Vagina (tissue), 2 donors: ENCODE measurements at places on chromosomes 3 and 15.
A peak's percentile ranks its signal among the peaks of the same experiment; 100 is the strongest.

DNA sequence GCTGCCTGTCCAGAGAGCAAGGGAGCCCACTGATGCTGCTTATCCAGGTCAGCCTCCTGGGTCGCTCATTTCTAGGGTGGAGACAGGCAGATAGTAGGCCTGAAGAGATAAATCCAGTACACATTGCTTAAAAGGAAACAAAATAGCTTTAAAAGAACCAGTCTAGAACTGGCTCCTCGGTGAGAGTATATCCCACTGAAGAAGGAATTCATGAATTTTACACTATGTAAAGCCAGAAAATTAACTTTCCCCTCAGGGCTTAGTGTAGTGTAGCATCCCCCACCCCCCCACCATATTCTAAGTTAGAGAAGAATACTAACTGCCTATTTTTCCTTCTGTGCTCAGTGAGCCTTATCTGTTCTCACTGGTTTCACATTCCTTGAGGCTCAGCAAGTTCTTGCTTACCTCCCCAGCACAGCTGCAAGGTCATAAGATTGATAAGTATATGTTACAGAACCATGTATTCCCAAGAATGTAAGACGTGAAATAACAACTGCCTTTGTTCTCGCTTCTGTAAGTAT, 30.5 kb upstream of the NOX5 start:
- H3K27me3 ChIP-seq = no peaks in the 10 kb centered on the region
- H3K4me1 ChIP-seq = no peaks in the 10 kb centered on the region
- no peak overlapping the region for H3K27ac ChIP-seq

- H3K4me1 ChIP-seq = peaks cover 9% of the 10 kb centered on the region
- no peaks in the 10 kb centered on the region for H3K36me3 ChIP-seq
- H3K4me3 ChIP-seq = no peak overlapping the region
- DNase-seq = no peak
- H3K27ac ChIP-seq = no peak overlapping the region
Measured at GRCh38 chr3:188867691-188868265, 304.0 kb upstream of the TPRG1 start.

DNA sequence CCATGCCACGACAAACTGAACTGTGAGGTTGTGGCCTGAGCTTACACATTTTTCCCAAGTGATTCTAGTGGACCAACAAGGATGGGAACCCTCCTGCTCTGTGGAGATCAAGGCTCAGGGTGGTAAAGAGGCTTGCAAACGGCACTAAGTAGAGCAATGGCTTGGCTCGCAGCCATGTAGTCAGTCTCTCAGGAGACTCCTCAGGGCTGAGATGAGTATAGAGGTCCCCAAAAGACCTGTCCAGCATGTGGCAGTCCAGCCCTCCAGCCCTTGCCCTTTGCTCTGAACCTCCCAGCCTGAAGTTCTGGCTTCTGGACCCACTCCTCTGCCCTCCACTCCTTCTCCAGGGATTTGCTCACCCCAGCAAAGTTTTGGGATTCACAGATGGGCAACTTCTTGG, 8.3 kb upstream of the CAMP start:
- no peaks in the 10 kb centered on the region for H3K36me3 ChIP-seq
- DNase-seq = no peak
- peaks cover 30% of the 10 kb centered on the region for H3K4me1 ChIP-seq
- H3K27me3 ChIP-seq = no peaks in the 10 kb centered on the region
- peak overlapping the region; percentile 85 for H3K27ac ChIP-seq

GRCh38 chr15:68154923-68155559, 50.1 kb downstream of the CALML4 start:
- H3K4me3 ChIP-seq = no peak overlapping the region
- peaks cover 10% of the 10 kb centered on the region for H3K4me1 ChIP-seq
- H3K36me3 ChIP-seq = no peaks in the 10 kb centered on the region
- no peak overlapping the region for H3K27ac ChIP-seq
- DNase-seq = no peak

GRCh38 chr3:101665357-101665756, 11.6 kb downstream of the ZBTB11 start:
- H3K27me3 ChIP-seq = no peaks in the 10 kb centered on the region
- H3K4me3 ChIP-seq = no peak overlapping the region
- no peak overlapping the region for H3K27ac ChIP-seq
- no peaks in the 10 kb centered on the region for H3K4me1 ChIP-seq
- H3K36me3 ChIP-seq = peaks cover 69% of the 10 kb centered on the region
- no peak for DNase-seq

DNA sequence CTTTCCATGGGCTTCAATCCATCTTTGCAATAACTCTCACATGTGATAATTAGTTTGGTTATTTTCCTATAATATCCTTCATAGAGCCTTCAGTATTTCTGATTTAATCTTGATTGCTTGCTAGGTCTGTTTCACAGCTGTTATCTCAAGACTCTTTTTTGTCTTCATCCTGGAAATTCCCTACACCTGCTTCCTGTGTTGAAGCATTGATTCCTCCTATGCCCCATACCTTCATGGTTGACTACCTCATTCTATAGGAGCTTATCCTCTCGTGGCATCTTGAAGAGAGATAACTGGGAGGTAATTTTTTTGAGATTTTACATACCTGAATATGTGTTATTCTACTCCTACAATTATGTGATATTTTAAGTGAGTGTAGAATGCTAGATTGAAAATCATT, 26.7 kb downstream of the PIK3CA start:
- H3K36me3 ChIP-seq = no peaks in the 10 kb centered on the region
- no peak overlapping the region for H3K27ac ChIP-seq

DNA sequence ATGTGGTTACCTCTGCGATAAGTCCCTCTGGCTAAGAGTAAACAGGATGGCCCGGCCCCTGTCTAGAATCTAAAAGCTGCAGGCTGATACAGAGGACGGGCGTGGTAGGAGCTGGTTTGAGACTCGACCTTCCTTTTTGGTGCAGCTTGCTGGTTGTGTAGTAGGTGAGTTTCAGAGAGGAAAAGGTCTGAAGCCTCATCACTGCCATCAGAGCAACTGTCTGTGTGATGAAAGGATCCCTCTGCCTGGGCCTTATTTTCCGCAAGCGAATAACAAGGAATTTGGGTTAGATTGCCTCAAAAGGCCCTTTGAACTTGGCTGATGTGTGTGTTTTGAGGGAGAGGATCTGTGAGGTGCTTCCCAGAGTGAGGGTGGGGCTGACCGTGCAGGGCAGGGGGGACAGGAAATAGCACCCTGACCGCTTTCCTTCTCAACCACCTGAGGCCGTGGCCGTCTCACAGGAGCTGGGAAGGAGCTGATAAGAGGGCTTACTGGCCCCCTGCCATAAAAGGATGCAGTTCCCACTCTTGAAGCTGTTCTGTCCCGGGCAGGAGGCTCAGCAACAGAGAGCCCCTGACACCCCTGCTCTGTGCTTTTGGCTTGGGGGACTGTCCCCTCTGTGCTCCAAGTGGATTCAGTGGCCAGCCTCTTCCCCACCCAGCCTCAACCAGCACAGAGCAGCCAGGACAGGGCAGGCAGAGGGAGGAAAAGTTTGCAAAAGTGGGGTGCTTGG, 45.6 kb upstream of the TFRC start:
- H3K4me1 ChIP-seq = no peaks in the 10 kb centered on the region
- H3K36me3 ChIP-seq = no peaks in the 10 kb centered on the region
- H3K4me3 ChIP-seq = no peak overlapping the region
- no peak overlapping the region for H3K27ac ChIP-seq
- no peak for DNase-seq

- H3K4me3 ChIP-seq = no peak overlapping the region
- DNase-seq = no peak
- no peaks in the 10 kb centered on the region for H3K27me3 ChIP-seq
- no peaks in the 10 kb centered on the region for H3K36me3 ChIP-seq
Measured at GRCh38 chr3:197874064-197874463, 75.9 kb upstream of the RPL35A start.

GRCh38 chr3:85875589-85875988, 916.8 kb downstream of the CADM2 start:
- H3K4me1 ChIP-seq = no peaks in the 10 kb centered on the region
- DNase-seq = no peak
- H3K27ac ChIP-seq = no peak overlapping the region
- H3K27me3 ChIP-seq = no peaks in the 10 kb centered on the region

DNA sequence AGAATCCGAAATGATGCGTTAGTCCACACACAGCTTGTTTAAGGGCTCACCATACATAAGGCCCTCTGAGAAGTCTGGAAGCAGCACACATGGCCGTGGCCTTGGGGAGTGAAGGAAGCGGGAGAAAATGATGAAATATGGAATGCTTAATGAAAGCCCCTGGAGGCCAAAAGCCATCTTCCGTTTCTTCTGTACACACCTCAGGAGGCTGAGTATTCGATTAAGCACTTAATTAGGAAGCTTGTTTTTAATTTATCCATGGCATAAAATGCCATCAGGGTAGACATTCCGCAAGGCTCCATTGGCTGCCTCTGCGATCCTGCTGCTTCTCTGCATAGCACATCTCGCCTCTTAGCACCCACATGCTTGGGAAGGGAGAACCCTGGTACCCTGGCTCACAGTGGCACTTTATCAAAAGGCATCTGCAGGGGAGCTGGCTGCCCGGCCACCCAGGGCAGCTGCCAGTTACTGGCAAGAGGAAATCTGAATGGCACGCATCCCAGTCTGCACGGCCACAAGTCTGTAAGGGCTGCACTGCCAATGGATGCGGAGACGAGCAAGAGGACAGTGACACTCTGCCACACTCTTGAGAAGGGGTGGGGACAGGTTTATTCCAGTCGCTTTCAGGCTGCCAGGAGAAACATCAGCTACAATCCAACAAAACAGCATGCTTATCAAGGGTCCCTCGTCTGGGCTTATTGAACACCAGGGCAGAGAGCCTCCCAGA, 356.2 kb downstream of the OCA2 start:
- peak; percentile 94 for DNase-seq
- H3K36me3 ChIP-seq = no peaks in the 10 kb centered on the region
- no peaks in the 10 kb centered on the region for H3K4me1 ChIP-seq
- H3K27me3 ChIP-seq = no peaks in the 10 kb centered on the region
- no peak overlapping the region for H3K27ac ChIP-seq

- H3K27me3 ChIP-seq = no peaks in the 10 kb centered on the region
- H3K36me3 ChIP-seq = no peaks in the 10 kb centered on the region
- peaks cover 9% of the 10 kb centered on the region for H3K4me1 ChIP-seq
- peak overlapping the region; percentile 27 for H3K27ac ChIP-seq
- DNase-seq = no peak
- no peak overlapping the region for H3K4me3 ChIP-seq
Measured at GRCh38 chr3:4711680-4711992, 218.5 kb downstream of the ITPR1 start.

DNA sequence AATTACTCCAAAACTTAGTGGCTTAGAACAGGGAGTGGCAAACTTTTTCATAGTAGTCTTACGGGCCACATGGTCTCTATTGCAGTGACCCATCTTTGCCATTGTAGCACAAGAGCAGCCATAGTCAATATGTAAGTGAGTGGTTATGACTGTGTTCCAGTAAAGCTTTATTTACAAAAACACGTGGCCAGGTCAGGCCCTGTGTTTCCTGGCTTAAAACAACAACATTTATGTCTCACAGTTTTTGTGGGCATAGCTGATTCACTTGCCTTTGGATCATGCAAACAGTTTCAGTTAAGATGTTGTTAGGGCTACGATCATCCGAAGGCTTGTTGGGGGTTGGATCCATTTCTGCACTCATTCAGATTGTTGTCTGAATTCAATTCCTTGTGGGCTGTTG, 103.8 kb downstream of the CHCHD6 start:
- DNase-seq = no peak
- H3K4me1 ChIP-seq = no peaks in the 10 kb centered on the region
- H3K27me3 ChIP-seq = no peaks in the 10 kb centered on the region
- no peaks in the 10 kb centered on the region for H3K36me3 ChIP-seq
- no peak overlapping the region for H3K4me3 ChIP-seq
- no peak overlapping the region for H3K27ac ChIP-seq

DNA sequence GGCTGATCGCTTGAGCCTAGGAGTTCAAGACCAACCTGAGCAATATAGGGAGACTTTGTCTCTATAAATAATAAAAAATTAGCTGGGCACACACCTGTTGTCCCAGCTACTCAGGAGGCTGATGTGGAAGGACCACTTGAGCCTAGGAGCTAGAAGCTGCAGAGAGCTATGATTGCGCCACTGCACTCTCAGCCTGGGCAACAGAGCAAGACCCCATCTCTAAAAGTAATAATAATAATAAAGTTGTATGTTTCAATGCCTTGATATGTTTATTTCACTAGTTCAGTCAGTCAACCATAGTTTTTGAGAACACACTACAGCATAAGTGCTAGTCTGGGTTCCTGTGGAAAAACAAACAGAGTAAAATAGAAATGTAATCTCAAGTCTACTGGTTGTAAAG, 36.5 kb downstream of the IGF2BP2 start:
- DNase-seq = no peak
- no peak overlapping the region for H3K27ac ChIP-seq
- no peaks in the 10 kb centered on the region for H3K4me1 ChIP-seq
- H3K36me3 ChIP-seq = no peaks in the 10 kb centered on the region
- H3K27me3 ChIP-seq = no peaks in the 10 kb centered on the region

GRCh38 chr3:147392625-147392946, 13.8 kb downstream of the ZIC4 start:
- peaks cover 38% of the 10 kb centered on the region for H3K4me1 ChIP-seq
- H3K4me3 ChIP-seq = peak overlapping the region; percentile 21
- peak; percentile 65 for DNase-seq
- H3K36me3 ChIP-seq = no peaks in the 10 kb centered on the region
- peaks cover 39% of the 10 kb centered on the region for H3K27me3 ChIP-seq

DNA sequence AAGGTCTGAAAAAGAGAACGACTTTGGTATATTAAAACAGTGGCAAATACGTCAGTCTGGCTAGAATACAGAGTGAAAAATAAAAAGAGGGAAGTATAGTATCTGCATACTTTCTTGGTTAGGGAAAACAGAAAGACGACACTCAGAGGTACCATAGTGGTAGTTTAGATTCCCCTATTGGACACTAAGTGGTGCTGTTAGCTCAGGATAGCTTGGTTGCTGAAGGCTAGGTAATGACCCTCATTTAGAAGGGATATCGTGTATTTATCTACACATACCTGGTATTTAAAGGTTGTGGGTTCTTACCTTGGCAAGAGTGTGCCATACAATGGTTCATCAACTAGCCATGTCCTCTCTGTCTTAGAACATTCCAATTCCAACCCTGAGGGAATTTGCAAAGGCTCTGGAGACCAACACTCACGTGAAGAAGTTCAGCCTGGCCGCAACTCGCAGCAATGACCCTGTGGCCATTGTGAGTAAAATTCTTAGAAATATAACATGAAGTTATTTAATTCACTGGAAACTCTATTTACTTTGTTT, 31.0 kb downstream of the TMOD2 start:
- no peaks in the 10 kb centered on the region for H3K36me3 ChIP-seq
- no peak for DNase-seq
- no peak overlapping the region for H3K4me3 ChIP-seq

- no peak overlapping the region for H3K27ac ChIP-seq
- H3K4me3 ChIP-seq = no peak overlapping the region
- H3K27me3 ChIP-seq = no peaks in the 10 kb centered on the region
- H3K4me1 ChIP-seq = peaks cover 6% of the 10 kb centered on the region
- H3K36me3 ChIP-seq = no peaks in the 10 kb centered on the region
- DNase-seq = no peak
Measured at GRCh38 chr3:197546307-197547085, 9.3 kb downstream of the BDH1 start.
